ENCODE measurements at places on chromosomes 6 and 20. TPM values are rescaled to one million over a fixed set of nuclear protein-coding genes. Genes with fewer than 3 reads are reported as not detected.

GRCh38 chr6:46421939-46422338 is 69.3 kb downstream of the RCAN2 start:
- H3K4me3 ChIP-seq = no peak overlapping the region
- DNase-seq = no peak
- H3K27me3 ChIP-seq = peaks cover 17% of the 10 kb centered on the region
- no peaks in the 10 kb centered on the region for H3K4me1 ChIP-seq
- no peaks in the 10 kb centered on the region for H3K36me3 ChIP-seq
- H3K27ac ChIP-seq = no peak overlapping the region

DNA sequence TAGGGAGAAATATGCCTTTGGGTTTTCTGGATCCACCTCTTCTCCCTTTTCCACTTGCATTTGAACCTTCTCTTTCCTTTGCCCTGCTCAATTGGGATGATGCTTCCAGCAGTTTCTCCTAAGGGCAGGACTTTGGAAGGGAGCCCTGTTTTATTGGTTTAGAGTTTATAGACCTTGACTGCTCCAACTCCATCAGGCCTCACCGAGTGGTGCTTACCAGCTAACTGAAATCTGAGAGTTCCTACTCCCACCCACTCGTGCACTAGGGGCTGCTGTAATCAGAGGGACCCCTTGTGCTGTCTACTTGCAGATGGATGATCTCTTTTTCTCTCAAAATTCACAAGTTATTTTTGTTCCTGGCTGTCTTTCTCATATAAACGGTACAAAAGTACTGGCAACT is 121.3 kb upstream of the SLC22A16 start:
- no peaks in the 10 kb centered on the region for H3K36me3 ChIP-seq
- no peaks in the 10 kb centered on the region for H3K27me3 ChIP-seq

- H3K36me3 ChIP-seq = no peaks in the 10 kb centered on the region
- H3K4me3 ChIP-seq = no peak overlapping the region
- H3K4me1 ChIP-seq = peaks cover 3% of the 10 kb centered on the region
- DNase-seq = no peak
Observed at GRCh38 chr20:1879934-1880333, 15.3 kb upstream of the SIRPA start.

C6orf89 gene
- 29.2 TPM for total RNA-seq

GRCh38 chr6:1885576-1886011 is 275.9 kb downstream of the FOXC1 start:
- peaks cover 5% of the 10 kb centered on the region for H3K4me1 ChIP-seq
- no peak for DNase-seq
- H3K36me3 ChIP-seq = peaks cover 3% of the 10 kb centered on the region
- H3K27ac ChIP-seq = no peak overlapping the region
- H3K4me3 ChIP-seq = no peak overlapping the region
- no peaks in the 10 kb centered on the region for H3K27me3 ChIP-seq

GRCh38 chr20:44113618-44114376 is 73.2 kb downstream of the JPH2 start:
- peaks cover 4% of the 10 kb centered on the region for H3K4me1 ChIP-seq
- H3K36me3 ChIP-seq = no peaks in the 10 kb centered on the region
- no peak overlapping the region for H3K4me3 ChIP-seq

TNF gene
- total RNA-seq = 165 TPM

TRIM26 gene
- total RNA-seq = 64.3 TPM

DNA sequence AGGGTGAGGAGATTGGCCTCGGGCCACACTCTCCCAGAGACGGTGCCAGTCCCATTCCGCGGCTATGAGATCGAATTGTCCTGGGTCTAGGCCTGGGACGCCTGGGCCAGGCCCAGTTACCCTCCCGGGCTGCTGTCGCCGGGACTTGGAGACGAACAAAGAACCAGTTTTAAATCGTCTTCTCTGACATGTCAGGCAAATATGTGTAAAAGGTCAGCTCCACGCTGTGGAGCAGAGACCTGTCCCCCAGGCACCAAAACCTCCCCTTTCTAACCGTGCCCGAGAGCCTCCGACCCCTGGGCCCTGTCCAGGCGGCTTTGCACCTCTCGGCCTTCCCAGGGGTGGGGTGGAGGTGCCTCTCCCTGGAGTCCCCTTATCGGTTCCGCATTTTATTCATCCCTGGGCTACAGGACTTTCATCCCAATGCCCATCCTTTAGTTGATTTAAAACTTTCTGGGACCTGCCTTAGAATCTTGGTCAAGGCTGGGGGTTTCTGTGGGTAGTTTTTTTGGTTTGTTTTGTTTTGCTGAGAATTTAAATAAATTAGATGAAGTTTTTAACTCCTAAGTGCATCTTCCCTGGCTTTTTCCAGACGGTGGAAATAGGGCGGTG is 5.8 kb upstream of the TFAP2A start:
- no peak for DNase-seq
- H3K27ac ChIP-seq = no peak overlapping the region
- no peak overlapping the region for H3K4me3 ChIP-seq
- H3K36me3 ChIP-seq = peaks cover 3% of the 10 kb centered on the region
- peaks cover 12% of the 10 kb centered on the region for H3K4me1 ChIP-seq

ENPP5 gene
- 0.10 TPM for total RNA-seq

DNA sequence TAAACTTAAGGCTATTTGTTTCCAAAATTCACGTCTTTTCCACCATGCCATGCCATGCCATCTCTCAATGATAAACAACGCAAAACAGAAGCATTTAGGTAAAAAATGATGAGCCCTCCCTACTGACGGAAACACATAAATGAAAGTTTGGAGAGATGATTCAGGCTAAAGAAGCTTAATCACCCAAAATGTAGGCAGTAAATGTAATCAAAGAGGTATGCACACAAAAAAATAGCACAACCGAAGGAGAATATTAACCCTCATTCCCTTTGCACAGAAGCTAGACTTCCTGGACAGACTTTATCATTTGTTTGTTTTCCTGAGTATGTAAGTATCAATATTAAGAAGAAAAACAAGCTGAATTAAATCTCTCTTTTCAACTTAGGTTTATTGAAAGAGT is 28.8 kb downstream of the DCDC2 start:
- DNase-seq = no peak
- no peak overlapping the region for H3K27ac ChIP-seq
- no peaks in the 10 kb centered on the region for H3K4me1 ChIP-seq
- peaks cover 6% of the 10 kb centered on the region for H3K27me3 ChIP-seq

GRCh38 chr6:21992178-21992967 is 304.5 kb downstream of the PRL start:
- H3K27me3 ChIP-seq = peaks cover 4% of the 10 kb centered on the region
- no peak overlapping the region for H3K4me3 ChIP-seq
- H3K27ac ChIP-seq = no peak overlapping the region
- no peaks in the 10 kb centered on the region for H3K4me1 ChIP-seq
- H3K36me3 ChIP-seq = no peaks in the 10 kb centered on the region
- DNase-seq = no peak

TREML1 gene
- total RNA-seq = not detected

DNA sequence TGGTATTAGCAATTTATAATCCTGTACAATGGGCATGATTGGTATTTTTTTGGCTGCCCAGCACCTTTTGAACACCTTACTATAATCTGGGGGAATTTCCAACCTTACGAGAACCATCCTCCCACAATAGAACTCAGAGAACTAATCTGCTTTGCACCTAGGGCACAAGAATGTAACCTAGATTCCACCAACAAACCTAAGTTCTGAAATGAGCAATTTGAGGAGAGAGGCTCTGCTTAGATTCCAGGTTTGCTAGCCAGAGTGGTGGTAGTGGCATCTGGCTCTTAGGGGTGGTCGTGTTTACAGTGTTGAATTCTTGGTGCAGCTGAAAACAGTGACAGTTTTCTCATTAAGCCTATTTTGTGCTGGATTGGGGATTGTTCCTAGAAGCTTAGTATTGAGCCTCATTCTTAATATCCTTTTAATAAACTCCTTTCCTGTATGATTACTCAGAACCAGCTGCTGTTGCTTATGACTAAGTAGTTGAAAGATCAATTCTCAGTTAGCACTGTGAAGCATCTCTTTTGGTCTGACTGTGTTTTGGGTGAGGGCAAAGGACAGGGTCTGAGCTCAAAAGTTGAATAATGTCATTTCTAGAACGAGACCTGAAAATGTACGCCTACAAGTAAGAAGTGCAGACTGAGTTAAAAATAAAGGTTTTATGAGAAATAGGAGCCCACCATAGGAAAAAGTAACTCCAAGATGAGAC is 385.6 kb downstream of the CDKAL1 start:
- H3K27me3 ChIP-seq = no peaks in the 10 kb centered on the region
- no peak overlapping the region for H3K4me3 ChIP-seq
- peaks cover 25% of the 10 kb centered on the region for H3K36me3 ChIP-seq

DNA sequence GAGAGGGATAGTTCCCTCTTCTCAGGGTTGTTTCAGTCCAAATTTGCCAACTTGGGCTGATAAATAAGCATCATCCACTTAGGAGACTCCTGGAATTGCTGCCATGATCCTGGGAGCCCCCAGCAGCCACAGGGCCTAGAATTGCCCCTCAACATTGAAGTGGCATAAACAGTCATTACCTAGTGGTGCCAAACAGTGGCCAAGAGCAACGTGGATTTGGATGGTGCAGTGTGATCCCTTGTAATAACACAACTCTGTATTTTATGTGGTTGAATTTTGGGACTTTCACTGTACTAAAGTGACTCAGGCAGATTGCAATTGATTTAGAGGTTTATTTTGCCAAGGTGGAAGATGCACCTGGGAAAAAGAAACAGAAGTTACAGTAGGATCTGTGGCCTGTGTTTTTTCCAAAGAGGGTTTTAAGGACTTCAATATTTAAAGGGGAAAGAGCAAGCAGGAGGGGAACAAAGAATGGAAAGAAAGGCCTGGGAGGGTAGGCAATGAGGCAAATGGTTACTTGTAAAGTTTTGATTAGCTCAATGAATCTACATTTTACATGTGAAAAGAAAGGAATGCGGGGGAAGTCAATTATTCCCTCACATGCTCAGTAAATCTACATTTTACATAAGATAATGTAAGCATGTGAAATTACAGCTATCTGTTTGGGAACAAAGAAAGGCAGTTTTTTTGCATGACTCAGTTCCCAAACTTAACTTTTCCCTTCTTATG is 168.0 kb upstream of the NOX3 start:
- no peaks in the 10 kb centered on the region for H3K36me3 ChIP-seq
- no peak overlapping the region for H3K4me3 ChIP-seq
- H3K27ac ChIP-seq = no peak overlapping the region

- peaks cover 3% of the 10 kb centered on the region for H3K4me1 ChIP-seq
- H3K27me3 ChIP-seq = peaks cover 40% of the 10 kb centered on the region
Observed at GRCh38 chr6:16933961-16934360, 167.9 kb upstream of the STMND1 start.

TINAG gene
- not detected for total RNA-seq

GRCh38 chr20:51221103-51221502 is 198.2 kb upstream of the KCNG1 start:
- H3K27me3 ChIP-seq = peaks cover 38% of the 10 kb centered on the region
- H3K27ac ChIP-seq = no peak overlapping the region
- H3K36me3 ChIP-seq = no peaks in the 10 kb centered on the region
- H3K4me3 ChIP-seq = no peak overlapping the region
- H3K4me1 ChIP-seq = peaks cover 12% of the 10 kb centered on the region

GRCh38 chr20:50138120-50138478 is 15.4 kb downstream of the PEDS1 start:
- no peak for DNase-seq
- H3K4me1 ChIP-seq = peaks cover 27% of the 10 kb centered on the region
- H3K27ac ChIP-seq = no peak overlapping the region
- H3K4me3 ChIP-seq = no peak overlapping the region
- peaks cover 23% of the 10 kb centered on the region for H3K36me3 ChIP-seq
